ENCODE measurements at places on chromosomes 12 and 14.

DNA sequence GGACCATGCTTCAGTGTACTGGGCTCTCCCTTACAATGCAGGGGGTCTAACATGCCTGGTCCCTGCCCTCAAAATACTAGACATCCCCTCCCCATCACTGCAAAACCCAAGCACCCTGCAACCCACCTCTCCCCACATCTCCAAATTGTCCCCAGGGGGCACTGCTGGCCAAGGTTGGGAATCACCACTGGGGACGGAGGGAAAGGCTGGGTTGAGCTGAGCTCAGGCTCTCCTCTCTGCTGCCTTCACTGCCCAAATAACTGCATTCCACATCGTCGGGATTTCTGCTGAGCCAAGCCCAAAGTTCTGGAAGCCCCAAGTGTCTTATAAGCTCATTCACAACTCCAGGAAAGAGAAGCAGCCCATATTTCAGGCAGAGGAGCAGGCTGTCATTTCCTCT lies 69.6 kb downstream of the NT5DC3 start:
- no peak for DNase-seq

DNA sequence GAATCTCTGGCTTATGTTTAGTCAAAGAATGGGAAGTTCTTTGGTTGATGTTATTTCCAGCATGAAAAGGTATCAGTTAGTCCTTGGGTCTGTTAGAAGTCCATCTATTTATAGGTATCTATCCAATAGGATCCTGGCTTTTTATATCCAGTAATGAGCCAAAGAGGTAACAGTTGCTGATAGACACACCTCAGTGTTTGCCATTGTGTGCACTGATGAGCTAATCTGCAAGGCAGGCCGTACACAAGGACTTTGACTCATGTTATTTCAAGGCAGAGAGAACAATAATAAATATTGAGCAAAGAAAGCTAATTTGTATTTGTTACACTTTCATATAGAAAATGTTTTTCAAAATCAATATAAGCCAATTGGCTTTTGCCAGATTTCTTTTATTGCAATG lies 56.4 kb downstream of the GLT1D1 start:
- no peak for DNase-seq

DNA sequence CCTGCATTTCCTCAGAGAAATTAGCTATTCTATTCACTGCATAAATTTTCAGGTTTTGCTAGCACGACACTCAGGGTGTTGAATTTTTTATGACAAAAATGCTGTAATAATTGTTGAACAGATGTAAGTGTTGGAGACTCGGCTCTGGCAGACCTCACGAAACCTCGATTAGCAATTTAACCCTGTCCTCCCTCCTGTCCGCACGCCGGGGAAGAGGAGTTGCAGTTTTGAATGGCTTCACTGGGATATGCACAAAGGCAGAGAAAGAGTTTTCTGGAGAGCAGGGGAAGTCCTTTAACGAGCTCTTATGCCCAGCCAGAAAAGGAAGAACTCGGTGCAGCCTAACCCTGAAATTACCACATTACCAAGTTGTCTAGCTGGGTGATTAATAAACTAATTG lies 661.1 kb downstream of the VRK1 start:
- no peak for DNase-seq

- no peak for DNase-seq
Observed at GRCh38 chr12:28683366-28683765, 465.7 kb upstream of the FAR2 start.

- no peak for DNase-seq
Observed at GRCh38 chr14:88919502-88919901, 95.1 kb downstream of the TTC8 start.

DNA sequence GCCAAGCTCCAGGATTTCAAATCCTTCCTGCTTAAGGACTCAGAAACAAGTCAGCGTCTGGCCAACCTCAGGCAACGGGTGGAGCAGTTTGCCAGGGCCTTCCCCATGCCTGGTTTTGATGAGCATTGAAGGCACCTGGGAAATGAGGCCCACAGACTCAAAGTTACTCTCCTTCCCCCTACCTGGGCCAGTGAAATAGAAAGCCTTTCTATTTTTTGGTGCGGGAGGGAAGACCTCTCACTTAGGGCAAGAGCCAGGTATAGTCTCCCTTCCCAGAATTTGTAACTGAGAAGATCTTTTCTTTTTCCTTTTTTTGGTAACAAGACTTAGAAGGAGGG lies 4.7 kb downstream of the SHMT2 start:
- no peak for DNase-seq

DNA sequence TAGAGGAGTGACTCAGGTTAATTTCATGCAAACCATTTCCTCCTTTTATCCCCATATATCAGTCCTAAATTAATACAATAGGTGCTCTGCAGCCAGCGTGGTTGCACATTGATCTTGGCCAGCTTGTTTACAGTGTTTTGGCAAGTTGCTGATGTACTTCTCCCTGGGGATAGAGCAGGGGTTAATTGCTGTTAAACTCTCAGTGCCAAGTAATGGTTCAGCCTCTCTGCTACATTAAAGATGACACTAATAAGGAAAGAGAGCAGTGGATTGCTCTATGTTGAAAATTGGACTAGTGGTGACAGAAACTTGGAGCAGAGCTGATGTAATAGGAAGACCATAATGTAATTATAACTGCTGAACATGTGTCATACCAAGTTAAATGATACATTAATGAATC lies 717.5 kb downstream of the RERGL start:
- no peak for DNase-seq

- DNase-seq = peak; percentile 66
Observed at GRCh38 chr12:115013236-115013981, 329.4 kb upstream of the TBX3 start.

DNA sequence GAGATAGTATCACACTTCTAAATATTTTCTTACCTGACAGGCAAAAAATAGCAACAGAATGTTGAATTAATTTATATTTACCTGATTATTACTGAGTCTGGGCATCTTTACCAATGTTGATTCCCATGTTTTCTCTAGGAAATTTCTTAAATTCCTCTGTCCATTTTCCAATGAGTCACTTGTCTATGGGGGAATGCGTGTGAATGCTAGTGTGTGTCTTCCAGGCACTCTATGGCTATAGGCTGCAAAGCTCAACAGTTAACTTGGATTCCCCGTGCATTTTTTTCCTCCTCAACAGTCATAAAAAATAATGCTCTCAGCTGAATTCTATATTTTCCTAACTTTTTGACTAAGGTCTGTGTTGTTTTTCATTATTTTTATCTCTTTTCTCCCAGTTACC lies 1385.8 kb upstream of the FLRT2 start:
- no peak for DNase-seq

DNA sequence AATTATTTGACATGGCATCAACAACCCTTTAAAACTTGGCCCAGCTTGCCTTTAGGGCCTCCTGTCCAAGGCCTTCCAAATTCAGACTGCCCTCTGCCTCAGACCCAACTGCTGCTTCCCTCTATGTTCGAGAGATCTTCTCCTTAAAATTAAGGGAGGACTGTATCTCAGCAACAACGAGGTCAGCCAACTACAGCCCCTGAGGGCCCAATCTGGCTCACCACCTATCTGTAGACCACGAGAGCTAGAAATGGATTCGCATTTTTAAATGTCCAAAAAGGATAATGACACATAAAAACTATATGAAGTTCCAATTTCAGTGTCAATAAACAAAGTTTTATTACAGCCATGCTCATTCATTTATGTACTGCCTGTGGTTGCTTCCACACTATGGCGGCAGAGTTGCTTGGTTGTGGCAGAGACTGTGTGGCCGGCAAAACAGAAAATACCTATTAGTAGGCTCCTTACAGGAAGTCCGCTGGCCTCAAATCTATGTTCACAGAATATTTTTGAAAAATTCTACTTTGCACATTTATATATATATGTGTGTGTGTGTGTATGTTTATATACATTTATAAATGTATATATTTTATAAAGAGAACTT lies 1026.9 kb downstream of the BCL11B start:
- no peak for DNase-seq

- no peak for DNase-seq
Observed at GRCh38 chr14:55448141-55448614, 7.8 kb upstream of the TBPL2 start.

GRCh38 chr14:101176535-101177205 lies 273.1 kb upstream of the RTL1 start:
- no peak for DNase-seq

GRCh38 chr14:56040121-56040520 lies 78.1 kb upstream of the PELI2 start:
- no peak for DNase-seq

DNA sequence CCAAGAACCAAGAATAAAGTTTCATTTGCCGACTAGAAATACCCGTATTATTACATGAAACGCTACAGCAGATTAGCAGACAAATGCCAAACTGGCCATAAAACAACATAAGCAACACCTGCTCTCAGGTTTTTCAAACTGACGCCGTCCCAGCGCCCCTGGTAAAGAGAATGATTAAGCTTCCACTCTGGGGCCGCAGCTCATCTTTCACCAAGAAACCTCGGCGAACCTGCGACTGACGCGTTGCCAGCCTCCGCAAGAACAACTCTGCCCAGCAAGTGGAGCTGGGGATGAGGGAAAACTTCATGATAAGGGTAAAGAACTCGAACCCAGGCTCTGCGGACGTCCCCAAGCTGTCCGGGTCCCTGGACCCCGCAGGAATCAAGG lies 530 bp downstream of the ARL1 start:
- DNase-seq = no peak
